Caki2 (cell line): ENCODE measurements at places on chromosomes 3 and 15. TPM values are rescaled to one million over a fixed set of nuclear protein-coding genes. Genes with fewer than 3 reads are reported as not detected.
A peak's percentile ranks its signal among the peaks of the same experiment; 100 is the strongest.

- DNase-seq, result no peak
Observed at GRCh38 chr3:10936686-10937085, 55.9 kb upstream of the SLC6A1 start.

CYP1A2 gene
- total RNA-seq, result not detected in 2 replicates

GRCh38 chr15:62607643-62608042 lies 434.9 kb upstream of the TPM1 start:
- no peak for DNase-seq

GRCh38 chr15:90465140-90465929 lies 64.4 kb upstream of the CRTC3 start:
- peak; percentile 31 for DNase-seq

GRCh38 chr15:71761649-71762048 lies 48.7 kb upstream of the NR2E3 start:
- DNase-seq, result peak; percentile 78

- no peak for DNase-seq
Observed at GRCh38 chr3:158731486-158731885, 771 bp downstream of the RARRES1 start.

KCNMB3 gene
- 2.3 and 5.1 TPM in 2 replicates for total RNA-seq

CDV3 gene
- 49.6 and 71.3 TPM in 2 replicates for total RNA-seq

DNA sequence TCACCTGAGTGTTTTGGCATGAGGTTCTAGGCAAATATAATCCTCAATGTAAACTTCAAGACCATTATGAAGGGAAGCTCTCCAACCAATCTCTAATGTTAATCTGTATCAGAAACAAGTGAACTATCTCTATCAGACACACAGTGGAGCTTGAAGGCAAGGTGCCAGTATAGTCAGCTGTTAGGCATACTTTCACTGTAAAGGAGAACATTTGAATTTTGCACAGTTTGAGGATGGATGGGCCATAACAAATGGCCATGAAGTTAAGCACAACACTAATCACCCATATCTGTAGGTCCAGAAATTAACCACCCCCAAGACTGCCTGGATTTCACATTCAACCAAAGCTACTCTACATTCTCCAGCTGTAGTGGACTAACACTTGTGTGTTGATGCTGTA lies 69.1 kb upstream of the LMOD3 start:
- no peak for DNase-seq
